Activated CD8-positive, alpha-beta memory T cell treated with anti-CD3 and anti-CD28 coated beads for 48 hours (primary cell): ENCODE measurements at places on chromosomes 2 and 18.

DNA sequence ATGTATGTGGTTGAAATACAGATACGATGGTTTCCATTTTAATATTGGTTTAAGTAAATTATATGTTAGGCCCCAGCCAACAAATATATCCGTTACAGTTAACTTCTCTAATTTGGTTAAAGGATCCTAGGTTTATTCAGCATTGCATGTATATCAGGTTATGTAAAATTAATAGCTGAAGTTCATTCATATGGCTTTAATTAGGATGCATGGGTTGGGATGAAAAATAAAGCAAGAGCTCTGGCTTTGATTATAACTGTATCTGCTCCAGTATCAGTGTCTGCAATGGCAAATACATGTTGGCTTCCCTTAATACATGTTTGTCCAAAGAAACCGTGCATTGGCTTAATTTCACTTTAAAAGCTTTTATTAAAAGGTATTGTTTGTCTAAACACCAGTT, 435.7 kb upstream of the SETBP1 start:
- DNase-seq = no peak

GRCh38 chr2:73855526-73855925, 26.8 kb downstream of the STAMBP start:
- no peak for DNase-seq

DNA sequence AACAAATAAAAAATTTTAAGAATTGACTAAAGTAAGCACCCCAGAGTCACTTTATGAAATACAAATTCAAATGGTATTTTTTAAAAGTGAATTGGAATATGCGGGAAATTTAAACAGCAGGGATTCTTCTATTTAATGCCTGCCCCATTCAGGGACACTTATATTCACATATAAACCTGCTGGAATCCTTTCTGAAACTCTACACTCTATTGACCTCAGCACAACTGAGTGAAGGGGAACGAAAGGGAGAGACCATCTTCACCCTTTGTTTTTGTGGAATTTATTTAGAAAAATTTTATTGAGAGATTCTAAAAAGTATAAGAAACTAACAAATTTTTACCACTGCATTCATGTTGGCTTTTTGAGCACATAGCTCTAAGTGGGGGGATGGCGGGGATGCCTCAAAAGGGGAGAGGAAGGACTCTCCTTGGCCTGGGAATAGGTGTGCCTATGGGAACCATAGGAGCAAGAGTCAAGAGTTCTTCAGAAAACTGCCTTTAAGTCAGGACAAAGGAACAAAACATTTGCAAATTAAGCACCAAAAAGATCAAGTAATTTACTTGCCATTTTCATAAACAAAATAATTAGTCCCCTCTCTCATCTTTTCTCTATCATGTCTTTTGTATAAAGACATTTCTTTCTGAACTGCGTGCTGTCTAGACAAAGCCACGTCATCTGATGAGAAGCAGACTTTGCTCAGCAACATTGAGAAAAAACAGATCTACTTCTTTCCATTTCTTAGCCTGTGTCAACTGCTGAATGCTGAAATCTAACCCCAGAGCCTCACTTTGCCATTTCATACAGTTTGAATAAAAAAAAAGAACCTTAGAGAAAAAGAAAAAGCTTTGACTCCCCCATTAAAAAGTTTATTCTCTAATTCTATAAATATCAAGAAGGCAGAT, 21.6 kb upstream of the FLACC1 start:
- DNase-seq = no peak

- no peak for DNase-seq
Observed at GRCh38 chr18:923144-923866, 18.6 kb downstream of the ADCYAP1 start.

GRCh38 chr2:150487537-150488429, at the start of gene RND3:
Gene RND3, minus strand, starts transcription at chr2:150487667. Its CDS starts 250 bp downstream, at chr2:150487417.
- DNase-seq = no peak

DNA sequence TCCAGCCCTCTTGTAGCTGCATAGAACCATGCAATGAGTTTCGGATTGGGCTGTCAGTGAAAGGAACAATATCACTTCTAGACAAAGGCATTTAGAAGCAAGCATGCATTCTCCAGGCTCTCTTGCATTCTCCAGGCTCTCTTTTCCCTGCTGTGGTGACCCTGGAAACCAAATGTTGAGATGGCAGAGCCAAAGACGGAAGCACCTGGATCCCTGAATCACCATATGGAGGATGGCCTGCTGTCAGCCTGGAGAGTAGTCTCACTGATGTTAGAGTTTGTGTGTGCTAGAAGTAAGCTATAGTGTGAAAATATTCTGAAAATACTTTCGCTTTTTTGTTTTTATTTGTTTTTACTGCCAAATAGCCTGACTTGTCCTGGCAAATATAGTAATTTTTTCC, 203.9 kb downstream of the C1D start:
- DNase-seq = no peak

GRCh38 chr2:145739681-145740080, 1219.8 kb upstream of the ZEB2 start:
- DNase-seq = no peak

GRCh38 chr2:158894572-158894971, 73.9 kb upstream of the TANC1 start:
- DNase-seq = no peak

DNA sequence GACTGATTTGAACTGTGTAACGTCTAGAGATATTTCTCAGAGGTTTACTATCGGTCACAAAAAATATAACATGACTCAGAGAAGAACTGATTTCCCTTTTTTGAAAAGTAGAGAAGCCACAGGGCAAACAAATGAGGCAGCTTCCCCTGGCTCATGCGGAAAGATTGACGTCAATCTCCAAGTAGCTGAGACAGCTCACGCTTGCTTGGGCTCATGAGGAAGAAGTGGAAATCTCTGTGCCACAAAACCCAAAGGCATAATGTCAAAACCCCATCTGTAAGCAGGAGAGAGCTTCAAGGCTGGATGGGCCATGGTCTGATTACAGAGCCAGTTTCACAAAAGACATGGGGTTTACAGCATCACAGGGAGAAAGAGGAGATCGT, 188.1 kb downstream of the ARL4C start:
- no peak for DNase-seq

GRCh38 chr2:60867007-60867406, 14.4 kb upstream of the REL start:
- no peak for DNase-seq

- DNase-seq = no peak
Observed at GRCh38 chr18:3079653-3080052, 66.7 kb upstream of the LPIN2 start.

GRCh38 chr2:227462972-227463931, 8.7 kb upstream of the AGFG1 start:
- no peak for DNase-seq

- DNase-seq = no peak
Observed at GRCh38 chr2:205564346-205565141, 117.8 kb upstream of the NRP2 start.

DNA sequence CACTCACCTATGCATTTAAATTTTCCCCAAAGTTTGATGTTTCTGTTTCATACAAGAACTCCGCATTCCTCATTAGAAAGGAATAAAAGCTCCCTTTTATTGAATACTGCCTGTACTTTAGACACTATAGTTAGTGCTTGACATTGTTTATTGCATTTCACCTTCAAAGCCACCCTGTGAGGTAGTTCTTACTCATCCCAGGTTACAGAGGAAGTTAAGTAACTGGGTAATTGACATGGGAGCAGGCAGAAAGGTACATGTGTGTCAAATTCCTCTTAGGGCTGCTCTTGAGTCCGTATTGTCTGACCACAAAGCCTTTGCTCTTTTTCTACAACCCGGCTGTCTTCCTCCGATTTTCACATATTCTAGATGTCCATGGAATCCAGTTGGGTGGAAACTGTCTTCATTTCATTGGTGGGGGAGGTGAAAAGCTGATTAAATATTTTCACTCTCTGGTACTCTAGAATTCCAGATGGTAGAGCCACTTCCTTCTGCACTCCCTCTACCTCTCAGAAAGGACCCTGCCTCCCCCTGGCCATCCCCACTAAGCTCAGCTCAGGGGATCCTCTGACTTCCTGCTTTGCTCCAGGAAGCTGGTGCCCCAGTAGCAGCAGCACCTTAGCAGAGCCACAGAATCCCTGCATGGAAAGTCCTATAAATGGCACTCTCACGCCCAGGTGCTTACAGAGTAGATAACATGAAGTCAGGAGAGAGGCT, 319.2 kb downstream of the LRATD1 start:
- DNase-seq = no peak

DNA sequence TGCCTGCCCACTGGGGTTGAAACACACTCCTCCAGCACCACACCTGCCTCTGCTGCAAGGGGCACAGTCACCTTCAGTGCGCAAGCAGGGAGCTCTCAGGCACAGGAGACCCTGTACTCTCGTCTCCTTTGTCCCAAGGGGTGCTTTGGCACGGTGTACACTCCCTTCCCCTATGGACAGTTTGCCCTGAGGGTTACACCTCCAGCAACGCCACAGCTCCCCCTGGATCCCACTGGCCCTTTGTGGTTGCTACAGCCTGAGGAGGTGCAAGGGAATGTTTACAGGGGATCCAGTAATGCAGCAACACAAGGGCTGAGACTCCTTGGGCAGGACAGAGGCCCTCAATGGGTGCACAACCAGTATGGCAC, 45.2 kb upstream of the FAM117B start:
- DNase-seq = no peak

GRCh38 chr18:34990597-34990996, 50.6 kb upstream of the MAPRE2 start:
- DNase-seq = no peak

GRCh38 chr2:162114271-162114670, 37.8 kb downstream of the GCG start:
- no peak for DNase-seq

GRCh38 chr2:100252811-100253698, 69.2 kb downstream of the LONRF2 start:
- DNase-seq = no peak

DNA sequence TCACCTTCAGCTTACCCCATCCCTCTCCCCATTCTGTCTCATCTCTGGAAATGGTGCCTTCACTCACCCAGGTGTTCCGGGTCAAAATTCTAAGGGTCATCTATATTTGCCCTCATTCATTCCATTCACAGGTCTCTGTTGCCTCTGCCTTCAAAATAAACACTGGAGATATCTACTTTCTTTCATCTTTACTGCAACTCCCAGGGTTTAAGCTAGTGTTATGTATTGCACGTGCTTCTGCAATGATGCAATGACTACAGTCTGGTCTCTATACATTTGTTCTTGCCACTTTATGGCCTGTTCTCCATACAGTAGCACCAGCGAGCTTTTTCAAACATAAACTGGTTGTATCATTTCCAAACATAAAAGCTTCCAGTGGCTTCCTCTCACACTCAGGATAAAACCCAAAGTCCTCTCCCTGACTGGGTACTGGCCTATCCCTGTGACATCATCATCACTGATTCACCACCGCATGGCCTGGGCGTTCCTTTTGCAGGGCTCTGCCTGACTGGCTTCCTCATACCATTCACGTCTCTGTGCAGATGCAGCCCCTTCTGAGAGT, 14.3 kb downstream of the DSG2 start:
- no peak for DNase-seq

DNA sequence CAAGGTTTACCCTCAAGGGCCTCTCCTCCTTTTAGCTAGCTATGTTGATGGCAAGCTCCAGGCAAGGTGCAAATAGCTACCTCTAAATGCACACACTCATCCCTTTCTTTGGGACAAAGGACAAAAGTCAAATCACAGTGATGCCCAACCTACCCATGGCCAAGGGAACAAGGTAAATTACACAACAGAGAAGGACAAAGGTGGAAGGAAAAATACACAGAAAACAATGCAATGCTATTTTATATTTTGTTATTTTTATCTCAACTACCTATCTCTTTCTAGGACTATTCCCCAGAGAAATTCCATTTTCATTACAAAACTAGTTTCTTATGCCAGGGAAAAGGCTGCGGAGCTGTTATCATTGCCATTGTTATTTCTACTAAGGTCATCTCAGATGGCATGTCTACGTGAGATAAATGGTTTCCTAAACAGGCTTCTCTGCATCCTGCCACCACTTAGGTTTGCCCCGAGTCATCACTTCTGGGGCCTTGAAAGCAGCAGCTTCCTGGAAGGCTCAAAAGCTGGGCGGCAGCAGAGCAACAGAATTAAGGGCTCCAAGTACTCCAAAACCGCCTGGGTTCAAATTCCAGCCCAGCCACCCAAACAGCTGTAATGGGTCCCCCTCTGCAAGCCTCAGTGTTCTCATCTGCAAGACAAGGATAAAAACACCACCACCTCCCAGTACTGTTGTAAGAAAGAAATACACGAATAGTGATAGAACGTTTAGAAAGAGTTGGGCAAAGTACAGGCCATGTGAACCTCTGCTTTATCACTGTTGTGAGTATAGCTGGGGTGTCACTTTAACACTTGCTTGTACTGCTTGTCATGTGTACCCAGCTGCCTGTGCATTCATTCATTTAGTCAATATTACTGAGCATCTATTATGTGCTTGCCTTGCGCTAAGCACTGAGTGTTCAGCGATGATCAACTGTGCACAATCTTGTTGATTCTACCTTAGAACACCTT, 20.9 kb downstream of the BCL2 start:
- DNase-seq = no peak

DNA sequence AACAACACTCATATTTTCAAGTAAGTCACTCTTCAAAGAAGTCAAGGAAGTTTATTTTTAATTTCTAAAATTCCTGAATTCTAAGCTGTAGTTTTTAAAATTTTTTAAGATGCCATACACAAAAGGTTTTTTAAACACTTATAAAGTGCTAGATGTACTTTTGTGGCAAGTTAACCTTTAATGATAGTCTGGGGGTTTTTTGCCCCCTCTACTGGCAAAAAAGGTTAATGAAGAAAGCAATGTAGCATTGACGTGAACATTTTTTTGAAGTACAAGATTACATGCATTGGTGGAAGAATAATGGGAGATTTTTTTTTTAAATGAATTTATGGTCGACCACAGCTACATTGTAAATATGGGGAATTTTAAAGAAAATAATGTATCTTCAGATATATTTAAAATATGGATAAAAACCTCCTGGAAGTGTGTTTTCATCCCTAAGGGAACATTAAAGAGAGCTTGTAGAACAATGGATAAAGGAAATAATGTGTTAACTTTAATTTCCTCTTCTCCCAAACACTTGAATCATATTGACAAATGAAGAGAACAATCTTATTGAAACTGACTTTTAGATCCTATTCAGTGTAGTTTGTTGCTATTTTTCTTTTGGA, 12.6 kb downstream of the ITPRID2 start:
- no peak for DNase-seq

GRCh38 chr18:10878703-10879102, 270.7 kb downstream of the PIEZO2 start:
- no peak for DNase-seq

GRCh38 chr18:50315100-50315871, 27.8 kb upstream of the CXXC1 start:
- no peak for DNase-seq
